ENCODE measurements at places on chromosomes 2 and 18.

GRCh38 chr2:137522620-137523011 lies 441.7 kb upstream of the HNMT start:
- DNase-seq: no peak

- no peak for DNase-seq
Measured at GRCh38 chr2:97661927-97662326, 1.9 kb downstream of the ACTR1B start.

GRCh38 chr2:85266146-85267041 lies 61.4 kb downstream of the TGOLN2 start:
- DNase-seq: no peak

- no peak for DNase-seq
Measured at GRCh38 chr2:29601321-29601720, 320.1 kb downstream of the ALK start.

DNA sequence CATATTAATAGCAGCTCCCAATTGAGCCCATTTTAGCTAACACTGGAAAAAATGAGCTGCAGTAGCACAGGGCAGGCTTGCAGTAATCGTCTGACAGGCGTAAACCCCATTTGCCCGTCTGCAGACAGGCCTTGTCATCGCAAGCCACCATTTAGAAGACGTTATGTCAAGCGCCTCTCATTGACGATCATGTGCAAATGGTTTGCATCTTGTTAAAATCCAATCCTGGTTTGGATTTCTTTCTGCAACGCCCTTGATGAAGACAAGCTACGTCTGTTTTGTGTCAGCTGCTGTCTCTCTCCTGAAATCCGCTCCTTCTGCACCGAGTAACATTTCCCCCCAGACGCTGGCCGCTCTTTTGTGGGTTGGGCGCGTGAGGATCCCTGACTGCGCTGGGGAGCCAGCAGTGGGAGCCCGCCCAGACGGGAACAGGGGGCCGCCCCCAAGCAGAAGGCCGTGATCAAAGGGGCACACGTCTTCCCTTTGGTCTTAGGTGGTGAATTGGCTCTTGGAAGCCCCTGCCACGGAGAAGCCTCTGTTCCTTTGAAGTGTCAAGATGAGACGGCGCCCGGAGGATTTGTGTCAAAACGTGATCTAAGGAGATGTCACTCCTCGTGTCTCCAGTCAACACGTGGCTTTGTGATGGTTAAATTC lies 84.2 kb upstream of the GPC1 start:
- no peak for DNase-seq

DNA sequence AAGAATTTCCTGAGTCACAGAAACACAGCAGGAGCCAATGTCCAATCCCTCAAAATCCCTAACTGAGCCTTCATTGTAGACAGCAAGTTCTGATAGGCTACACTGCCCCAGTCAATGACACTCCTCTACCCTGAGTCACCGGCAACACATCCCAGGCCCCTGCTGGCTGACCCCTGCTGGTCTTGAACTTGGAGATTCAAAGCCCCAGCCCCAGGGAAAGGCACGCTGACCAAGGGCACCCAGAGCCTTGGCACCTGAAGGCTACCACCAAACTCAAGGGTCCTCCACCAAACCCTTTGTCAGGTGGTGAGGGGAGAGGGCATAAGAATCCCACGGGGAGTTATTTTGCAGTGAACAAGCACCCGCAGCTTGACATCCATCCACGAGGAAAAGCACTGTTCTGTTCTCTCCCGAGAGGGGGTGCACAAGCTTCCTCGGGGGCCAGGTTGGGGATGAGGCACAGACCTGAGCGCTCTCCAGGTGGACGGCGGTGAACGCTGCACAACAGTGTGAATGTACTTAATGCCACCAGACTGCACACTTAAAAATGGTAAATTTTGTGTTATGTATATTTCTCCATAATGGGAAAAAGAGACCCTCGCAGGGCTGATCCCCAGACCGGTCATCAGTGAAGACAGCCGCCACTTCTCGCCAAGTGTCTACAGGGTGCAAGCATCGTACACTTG lies 46.9 kb downstream of the TFCP2L1 start:
- no peak for DNase-seq

GRCh38 chr2:205193125-205193835 lies 489.0 kb upstream of the NRP2 start:
- DNase-seq: no peak

- DNase-seq: no peak
Measured at GRCh38 chr18:73932976-73933375, 214.7 kb downstream of the FBXO15 start.

DNA sequence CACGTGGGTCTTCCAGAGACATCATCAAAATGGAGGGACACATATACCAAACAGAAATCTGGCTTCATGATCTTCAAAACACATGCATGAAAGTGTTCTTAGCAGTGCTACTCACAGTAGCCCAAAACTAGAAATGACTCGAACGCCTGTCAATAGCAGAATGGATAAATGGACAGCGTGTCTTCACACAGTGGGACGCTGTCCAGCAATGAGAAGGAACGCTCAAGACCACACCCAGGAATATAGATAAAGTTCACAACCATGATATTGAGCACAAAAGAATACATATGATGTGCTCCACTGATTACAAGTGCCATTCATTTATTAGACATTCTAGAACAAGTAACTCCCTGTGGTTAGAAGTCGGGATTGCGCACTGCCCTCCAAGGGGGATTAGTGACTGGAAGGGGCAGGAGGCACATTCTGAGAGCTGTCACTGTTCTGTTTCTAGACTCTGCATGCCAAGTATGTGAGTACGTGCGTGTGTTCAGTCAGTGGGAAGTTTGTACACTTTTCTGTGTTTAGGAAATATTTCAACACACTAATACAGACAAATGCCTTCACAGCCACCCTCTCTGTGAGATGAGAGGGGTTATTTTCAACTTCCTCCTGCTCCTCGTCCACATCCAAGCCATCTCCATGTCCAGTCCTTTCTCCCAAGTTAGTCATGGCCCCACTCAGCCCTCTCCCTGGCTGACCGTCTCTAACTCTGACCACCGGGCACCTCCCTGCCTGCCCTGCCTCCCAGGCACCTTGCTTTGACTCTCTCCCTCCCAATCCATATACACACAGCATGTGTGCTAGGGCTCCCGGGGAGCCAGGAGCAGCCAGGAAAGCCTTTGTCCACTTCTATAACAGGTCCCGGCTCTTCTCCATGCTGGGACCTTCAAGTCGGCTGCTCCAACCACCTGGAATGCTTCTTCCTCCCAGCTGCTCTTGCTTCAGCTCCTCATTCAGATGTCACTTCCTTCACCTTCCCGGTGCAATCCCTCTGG lies 26.9 kb upstream of the TNS1 start:
- no peak for DNase-seq

DNA sequence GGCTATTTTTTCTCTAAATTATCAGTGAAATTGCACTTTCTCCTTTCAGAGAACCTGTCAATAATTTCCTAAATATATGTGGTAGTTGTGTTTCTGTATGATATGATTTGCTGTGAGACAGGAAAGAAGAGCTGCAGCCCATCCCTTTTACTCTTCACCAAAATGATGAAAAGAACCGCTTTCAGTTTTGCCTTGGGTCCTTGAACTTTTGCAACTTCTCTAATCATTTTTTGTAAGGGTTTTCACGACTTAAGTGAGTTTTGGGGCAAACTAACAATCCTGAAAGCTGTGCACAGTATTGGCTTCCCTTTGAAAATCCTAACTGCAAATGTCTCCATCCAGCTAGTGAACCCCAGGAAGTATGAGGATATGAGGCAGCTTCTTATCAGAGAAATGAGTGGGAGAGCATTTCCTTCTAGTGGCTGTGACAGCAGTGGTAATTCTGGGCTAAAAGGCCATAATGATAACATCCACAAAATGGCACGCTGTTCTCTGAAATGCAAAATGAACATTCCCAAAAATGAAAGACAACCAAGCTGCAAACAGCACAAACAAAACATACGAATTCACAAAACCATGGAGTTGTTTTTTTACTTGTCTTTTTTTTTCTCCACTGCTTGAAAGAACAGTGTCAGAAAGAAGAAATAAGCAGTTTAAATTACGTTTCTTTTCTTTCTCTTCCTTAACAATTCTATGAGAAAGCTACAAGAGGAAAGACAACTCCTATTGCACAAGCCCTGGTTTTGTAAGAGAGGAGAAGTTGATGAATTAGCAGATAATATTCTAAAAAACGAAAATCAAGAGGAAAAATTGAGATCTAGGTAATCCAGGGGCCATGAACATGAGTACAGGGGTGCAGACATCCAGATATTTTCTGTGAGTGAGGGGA lies 1291.6 kb upstream of the ZEB2 start:
- no peak for DNase-seq

DNA sequence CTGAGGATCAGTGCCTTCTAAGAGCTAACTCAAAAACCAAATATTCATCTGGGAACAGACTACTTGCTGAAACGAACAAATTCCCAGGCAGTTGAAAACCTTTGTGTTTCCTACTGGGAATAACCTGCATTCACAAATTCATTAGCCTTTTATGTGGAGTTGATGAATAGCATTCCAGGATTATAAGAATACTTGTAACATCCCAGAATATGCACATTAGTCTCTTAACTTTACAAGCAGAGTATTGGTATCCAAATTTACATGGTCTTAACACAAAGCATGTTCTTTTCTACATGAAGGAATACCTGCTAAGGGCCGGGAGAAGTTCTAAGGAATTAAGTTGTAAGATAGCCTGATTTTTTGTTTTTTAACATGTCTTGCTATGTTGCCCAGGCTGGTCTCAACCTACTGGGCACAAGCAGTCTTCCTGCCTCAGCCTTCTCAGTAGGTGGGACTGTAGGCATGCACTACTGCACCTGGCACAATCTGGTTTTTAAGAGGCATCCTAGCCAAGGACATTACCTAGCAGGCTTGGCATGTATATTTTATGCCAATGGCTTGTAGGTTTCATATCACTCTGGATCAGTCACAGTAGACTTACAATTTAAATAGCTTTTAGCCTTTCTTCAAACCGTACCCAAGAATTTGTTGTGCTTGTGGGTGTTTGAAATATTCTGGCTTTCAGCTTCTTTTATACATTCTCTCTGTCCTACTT lies 50.7 kb downstream of the MGAT5 start:
- DNase-seq: no peak

DNA sequence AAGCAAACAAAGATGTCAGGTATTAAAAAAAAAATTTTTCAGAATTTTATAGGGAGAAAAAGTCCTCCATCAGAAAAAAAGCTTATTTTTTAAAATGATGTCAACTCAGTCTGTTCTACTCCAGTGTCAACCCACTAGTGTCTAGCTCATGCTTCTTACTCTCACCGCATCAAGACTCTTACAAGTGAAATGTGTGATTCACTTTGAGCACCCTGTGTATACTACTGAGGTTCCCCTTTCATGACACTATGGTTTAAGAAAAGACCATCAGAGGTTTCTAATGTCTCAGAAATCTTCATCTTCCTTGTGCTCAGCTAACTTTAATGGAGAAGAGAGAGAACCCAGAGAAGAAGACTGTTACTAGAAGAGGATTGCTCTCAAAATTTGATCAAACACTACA lies 43.4 kb downstream of the FEZ2 start:
- DNase-seq: no peak

DNA sequence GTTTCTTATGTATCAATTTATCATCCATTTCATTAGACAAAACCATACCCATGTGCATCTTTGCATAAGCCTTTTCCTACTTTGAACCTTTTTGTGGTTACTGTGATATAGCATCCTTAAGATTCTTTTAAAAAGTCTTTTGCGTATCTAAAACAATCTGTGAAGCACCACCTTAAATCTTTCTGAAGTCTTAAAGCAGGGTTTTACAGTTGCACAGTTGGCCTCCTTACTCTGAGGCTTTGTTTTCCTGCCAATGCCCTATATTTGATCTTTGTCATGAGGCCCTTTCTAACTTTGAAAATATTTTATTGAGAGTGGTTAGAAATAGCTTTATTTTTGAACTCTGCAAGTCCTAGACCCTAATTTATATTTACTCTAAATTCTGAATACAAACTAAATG lies 163.4 kb upstream of the MAP3K20 start:
- DNase-seq: no peak

- DNase-seq: no peak
Measured at GRCh38 chr2:180540761-180541160, 439.6 kb upstream of the UBE2E3 start.

GRCh38 chr2:211737282-211737681 lies 801.3 kb downstream of the ERBB4 start:
- DNase-seq: no peak

DNA sequence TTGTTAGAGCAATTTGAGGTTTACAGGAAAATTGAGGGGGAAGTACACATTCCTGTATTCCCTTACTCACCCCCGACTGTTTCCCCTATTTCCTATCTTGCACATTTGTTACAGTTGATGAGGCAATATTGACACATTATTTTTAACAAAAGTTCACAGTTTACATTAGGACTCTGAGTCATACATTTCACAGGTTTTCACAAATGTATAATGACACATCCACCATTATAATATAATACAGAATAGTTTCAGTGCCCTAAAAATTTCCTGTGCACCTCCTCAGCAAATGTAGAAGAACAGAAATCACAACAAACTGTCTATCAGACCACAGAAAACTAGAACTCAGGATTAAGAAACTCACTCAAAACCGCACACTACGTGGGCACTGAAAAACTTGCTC lies 160.6 kb upstream of the RMP24 start:
- no peak for DNase-seq

GRCh38 chr2:229033816-229034215 lies 237.3 kb downstream of the PID1 start:
- DNase-seq: no peak

DNA sequence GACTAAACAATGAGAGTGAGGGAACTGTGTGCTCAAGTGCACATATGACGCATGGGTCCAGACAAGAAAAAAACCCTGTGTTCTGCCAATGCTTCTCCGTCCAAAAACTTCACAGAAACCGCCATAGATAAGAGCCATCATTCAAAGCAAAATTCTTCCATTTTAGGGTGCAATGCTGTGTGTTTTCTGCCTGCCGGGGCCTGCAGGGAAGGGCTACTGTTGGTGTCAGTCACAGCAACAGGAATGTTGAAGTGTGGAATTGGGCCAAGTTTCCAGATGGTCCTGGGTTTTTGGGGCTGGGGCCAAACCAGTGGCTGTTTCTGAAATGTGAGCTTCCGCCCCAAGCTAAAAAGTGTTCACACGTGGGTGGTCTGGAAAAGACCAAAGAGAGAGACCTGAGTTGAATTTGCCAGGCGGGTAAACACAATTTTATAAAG lies 677 bp upstream of the MC2R start:
- DNase-seq: no peak

DNA sequence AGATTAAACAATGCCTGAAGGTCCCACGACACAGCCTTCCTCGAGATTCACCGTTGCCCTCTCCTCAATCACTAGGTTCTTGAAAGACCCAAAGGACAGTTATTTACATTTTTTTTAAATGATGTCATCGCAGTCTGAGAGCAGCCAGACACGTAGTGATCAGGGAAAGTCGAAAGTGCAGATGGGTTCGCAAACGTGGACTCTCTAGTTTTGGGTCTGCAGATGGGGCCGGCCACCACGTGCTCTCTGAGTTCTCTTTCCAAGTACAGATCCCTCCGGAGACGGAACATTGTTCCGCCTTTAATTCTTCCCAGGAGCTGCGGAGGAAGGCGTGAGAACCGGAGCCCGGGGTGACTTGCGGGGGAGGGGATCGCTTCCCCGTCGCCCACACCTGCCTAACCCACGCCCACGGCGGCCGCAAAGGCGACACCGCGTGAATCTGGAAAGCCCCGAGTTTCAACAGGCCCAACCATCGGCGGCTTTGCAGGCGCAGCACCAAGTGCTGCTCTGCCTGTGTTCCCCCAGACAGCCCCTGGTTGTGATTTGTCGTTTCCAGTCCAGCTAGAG lies 54.3 kb downstream of the PKDCC start:
- no peak for DNase-seq

Data from NCI-H526 treated with DMSO at 0.1 percent for 48 hours (cell line).